Brain microvascular endothelial cell (primary cell): ENCODE measurements at places on chromosomes 4 and X.

DNA sequence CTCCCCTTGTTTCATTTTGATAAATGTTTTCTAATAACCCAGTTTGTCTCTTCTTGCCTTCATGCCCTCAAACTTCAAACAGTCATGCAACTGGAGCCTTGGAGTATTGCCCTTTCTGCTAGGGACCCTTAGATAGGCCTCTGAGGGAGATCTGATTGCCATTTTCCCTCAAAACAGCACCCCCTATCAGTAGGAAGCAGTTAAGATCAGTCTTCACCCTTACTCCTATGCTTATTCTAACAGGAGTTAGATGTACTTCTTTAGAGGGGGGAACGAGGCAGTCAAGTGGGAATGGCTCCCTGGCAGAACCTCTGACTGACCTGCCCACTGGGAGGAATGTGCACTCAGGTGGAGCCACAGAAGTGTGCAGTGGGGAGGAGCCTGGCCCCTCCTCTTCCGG, 74.1 kb downstream of the FAM47A start:
- no peak for DNase-seq

GRCh38 chrX:150234126-150234525, 129.0 kb upstream of the MAMLD1 start:
- DNase-seq = peak; percentile 44

DNA sequence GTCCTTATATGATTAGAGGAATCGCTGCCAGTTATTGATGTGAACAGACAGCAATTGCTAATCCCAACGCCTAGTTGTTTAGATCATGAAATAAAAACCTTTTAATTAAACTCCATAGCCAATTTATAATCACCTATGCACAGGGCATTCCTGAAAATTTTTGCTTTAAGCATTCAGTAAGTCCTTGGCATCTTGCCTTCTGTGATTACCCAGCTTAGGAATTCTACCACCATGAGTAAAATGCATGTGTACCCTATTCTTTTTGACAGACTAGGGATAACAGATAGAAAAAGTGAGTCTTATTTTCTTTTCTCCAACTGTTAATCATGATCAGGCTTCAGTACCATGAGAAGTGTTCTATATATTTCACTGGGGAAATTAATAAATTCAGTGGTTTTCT, 995.3 kb upstream of the GRIA3 start:
- DNase-seq = no peak

GRCh38 chrX:31819455-31819854, 747.6 kb upstream of the FTHL17 start:
- no peak for DNase-seq

GRCh38 chrX:120514236-120514635, 45.1 kb upstream of the LAMP2 start:
- DNase-seq = no peak

GRCh38 chrX:65702956-65703355, 35.5 kb downstream of the MSN start:
- DNase-seq = no peak

GRCh38 chrX:31166416-31166815, 94.6 kb upstream of the FTHL17 start:
- peak; percentile 15 for DNase-seq

GRCh38 chr4:125433453-125433852, 118.7 kb downstream of the FAT4 start:
- peak; percentile 74 for DNase-seq

- no peak for DNase-seq
Observed at GRCh38 chr4:120549011-120549570, 373.4 kb downstream of the PRDM5 start.

GRCh38 chr4:24054910-24055309, 165.1 kb upstream of the PPARGC1A start:
- DNase-seq = no peak

DNA sequence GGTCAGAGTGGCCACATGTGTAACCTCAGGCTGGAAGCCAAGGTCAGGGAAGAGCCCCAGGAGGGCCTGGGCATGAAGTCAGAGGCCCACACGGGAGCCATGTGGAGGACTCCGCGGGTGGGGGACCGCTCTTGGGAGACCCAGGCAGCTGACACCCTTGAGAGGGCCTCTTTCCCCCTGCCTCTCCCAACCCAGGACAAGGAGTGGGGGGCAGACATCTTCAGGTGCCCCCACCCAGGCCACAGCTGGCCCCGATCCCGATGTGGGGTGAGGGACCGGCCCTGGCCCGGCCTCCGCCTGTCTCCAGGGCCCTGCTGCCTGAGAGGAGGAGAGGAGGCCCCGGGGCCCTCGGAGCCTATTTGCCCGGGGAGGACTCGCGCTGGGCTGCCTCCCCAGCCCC, 3.1 kb downstream of the PNMA6A start:
- no peak for DNase-seq

GRCh38 chr4:130600706-130601105, 1504.8 kb downstream of the C4orf33 start:
- DNase-seq = no peak

DNA sequence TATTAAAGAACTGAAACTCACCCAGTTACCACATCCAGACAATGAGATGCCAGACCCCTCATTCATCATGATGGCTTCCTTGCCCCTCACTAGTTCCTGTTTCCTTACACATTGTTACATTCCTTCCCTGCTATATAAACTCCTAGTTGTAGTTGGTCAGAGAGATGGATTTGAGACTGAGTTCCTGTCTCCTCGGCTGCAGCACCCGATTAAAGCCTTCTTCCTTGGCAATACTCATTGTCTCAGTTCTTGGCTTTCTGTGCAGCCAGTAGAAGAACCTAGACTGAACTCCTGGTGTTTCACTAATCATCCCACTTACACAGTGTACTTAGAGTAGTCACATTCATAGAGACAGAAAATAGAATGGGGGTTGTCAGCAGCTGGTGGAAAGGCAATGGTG, 324.7 kb downstream of the TRIML1 start:
- no peak for DNase-seq

GRCh38 chrX:107566604-107567262, 61.6 kb upstream of the PRPS1 start:
- peak; percentile 3 for DNase-seq

DNA sequence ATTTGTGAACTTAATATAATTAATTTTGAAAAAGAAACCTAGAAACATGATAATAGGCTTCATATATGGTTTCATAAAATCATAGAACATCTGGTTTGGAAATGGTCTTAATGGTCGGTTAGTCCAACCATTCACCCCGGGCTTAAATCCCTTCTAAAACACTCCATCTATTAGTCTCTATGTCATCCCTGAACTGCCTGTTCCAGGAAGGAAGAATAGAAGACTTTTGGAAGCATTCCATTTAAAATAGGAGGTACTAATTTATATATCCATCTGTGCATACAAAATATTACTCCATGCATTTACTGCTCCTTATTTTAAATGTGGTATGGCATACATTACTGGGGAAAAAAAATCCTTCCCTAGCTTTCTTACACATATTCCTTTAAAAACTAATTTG, 262.2 kb upstream of the DDX53 start:
- DNase-seq = no peak

GRCh38 chrX:100072336-100072735, 337.7 kb downstream of the PCDH19 start:
- no peak for DNase-seq

GRCh38 chr4:10104991-10105276, 11.7 kb downstream of the WDR1 start:
- DNase-seq = no peak

DNA sequence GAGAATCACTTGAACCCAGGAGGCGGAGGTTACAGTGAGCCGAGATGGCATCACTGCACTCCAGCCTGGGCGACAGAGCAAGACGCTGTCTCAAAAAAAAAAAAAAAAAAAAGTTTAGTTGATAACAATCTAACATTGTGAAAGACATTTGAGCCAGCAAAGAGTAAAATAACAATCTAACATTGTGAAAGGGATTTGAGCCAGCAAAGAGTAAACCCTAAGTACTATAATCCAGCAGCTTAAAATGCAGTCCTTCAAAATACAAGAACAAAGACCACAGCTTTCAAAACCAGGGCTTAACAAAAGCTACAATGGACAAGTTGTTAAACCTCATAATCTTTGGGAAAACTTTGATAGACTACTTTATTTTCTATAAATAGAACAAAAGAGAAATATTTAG, 16.9 kb downstream of the MFAP3L start:
- DNase-seq = no peak

DNA sequence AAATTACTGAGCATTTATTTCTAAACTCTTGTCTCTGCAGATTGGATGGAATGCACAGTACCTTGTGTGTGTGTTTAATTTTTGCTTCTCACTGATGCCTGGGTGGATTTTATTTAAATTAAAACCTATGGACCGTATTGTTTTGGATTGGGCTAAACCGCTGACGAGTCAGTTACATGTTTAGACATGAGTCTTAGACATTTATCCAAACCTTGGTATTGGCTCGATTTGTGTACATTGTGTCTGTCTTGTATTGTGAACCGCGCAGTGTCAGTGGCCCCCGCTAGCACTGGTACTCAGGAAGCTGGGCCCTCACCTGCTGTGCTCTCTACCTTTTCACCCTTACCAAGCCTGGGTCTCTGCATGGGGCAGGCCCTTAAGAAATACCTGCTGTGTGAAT, 40.8 kb upstream of the TADA2B start:
- no peak for DNase-seq

GRCh38 chr4:81527115-81527514, 55.4 kb upstream of the RASGEF1B start:
- DNase-seq = no peak

- no peak for DNase-seq
Observed at GRCh38 chr4:57191523-57192034, 81.4 kb upstream of the IGFBP7 start.

DNA sequence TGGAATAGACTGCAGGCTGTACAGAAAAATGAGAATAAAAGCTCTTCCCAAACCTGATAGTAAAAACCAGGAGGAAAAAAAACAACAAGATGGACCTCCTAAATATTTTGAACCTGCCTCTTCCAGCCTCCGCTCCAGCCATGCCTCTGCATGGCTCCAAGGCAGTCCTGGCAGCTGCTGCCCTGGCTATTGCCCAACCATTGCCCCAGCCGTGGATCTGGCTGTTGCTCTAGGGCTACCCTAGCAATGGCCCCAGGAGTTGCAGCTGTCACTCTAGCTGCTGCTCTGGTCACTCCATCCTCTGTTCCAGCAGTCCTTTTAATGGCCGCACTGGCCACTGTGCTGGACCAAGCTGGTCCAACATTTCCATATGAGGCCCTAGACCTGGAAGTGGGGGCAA, 1756.0 kb downstream of the C4orf33 start:
- no peak for DNase-seq

DNA sequence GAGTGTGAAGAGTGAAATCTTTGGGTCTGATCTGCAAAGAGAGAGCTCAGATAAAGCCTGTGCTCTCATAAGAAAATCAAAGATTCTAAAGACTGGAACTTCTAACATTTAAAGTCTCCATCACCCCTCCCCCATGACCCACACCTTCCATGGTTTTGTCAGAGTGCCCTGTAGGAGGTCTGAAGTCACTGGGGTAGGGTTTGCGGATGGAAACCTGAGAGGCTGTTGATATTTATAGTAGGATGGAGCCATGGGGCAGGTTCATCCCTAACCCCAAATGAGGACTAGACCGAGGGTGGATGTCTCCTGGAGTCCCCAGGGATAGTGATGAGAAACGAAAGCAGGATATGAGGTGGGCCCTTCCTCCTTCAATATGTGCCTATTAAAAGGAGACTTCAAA, 28.4 kb upstream of the NLGN4X start:
- DNase-seq = no peak
